K562 (cell line): ENCODE measurements at places on chromosomes 12 and 14. TPM values are rescaled to one million over a fixed set of nuclear protein-coding genes. Genes with fewer than 3 reads are reported as not detected.

Gene PPFIBP1
- 1.2 and 2.9 TPM in 2 replicates for polyA plus RNA-seq

Gene FBXL14
- 6.3 and 7.6 TPM in 2 replicates for polyA plus RNA-seq

Gene MORN3
- 0.12 and 0.15 TPM in 2 replicates for polyA plus RNA-seq

Gene AICDA
- polyA plus RNA-seq: not detected in 2 replicates

Gene WNT1
- polyA plus RNA-seq: 0.38 TPM in 1 of 2 replicates, not detected in the other

Gene GPRC5A
- polyA plus RNA-seq: 0.04 TPM in 1 of 2 replicates, not detected in the other

Gene RHOJ
- not detected in 2 replicates for polyA plus RNA-seq

Gene RHNO1
- 27.3 and 29.5 TPM in 2 replicates for polyA plus RNA-seq

Gene CBLN3
- polyA plus RNA-seq: 0.05 and 0.27 TPM in 2 replicates

Gene TOMM20L
- not detected in 2 replicates for polyA plus RNA-seq

Gene CSRNP2
- 7.9 and 8.5 TPM in 2 replicates for polyA plus RNA-seq

Gene TMEM132D
- polyA plus RNA-seq: not detected in 2 replicates

Gene SLC5A8
- not detected in 2 replicates for polyA plus RNA-seq

Gene CCDC196
- not detected in 2 replicates for polyA plus RNA-seq

Gene TAS2R13
- polyA plus RNA-seq: not detected in 2 replicates

Gene GPATCH2L
- 15.2 and 17.7 TPM in 2 replicates for polyA plus RNA-seq

Gene GPR137C
- polyA plus RNA-seq: 0.11 TPM in 1 of 2 replicates, not detected in the other

Gene HSP90AA1
- 879 and 956 TPM in 2 replicates for polyA plus RNA-seq

Gene CABP1
- polyA plus RNA-seq: not detected in 2 replicates

Gene RDH16
- 0.24 and 0.52 TPM in 2 replicates for polyA plus RNA-seq

Gene GPR65
- polyA plus RNA-seq: not detected in 2 replicates

Gene ASCL1
- 0.09 and 0.15 TPM in 2 replicates for polyA plus RNA-seq

Gene ACVRL1
- 0.42 and 0.45 TPM in 2 replicates for polyA plus RNA-seq
